Stimulated activated naive CD8-positive, alpha-beta T cell treated with anti-CD3 and anti-CD28 coated beads, Interleukin-15, Interleukin-2, amounts not matched to agents 100 U/mL and 50 U/mL, for 24 hours (primary cell): ENCODE measurements at places on chromosomes 4 and X.

GRCh38 chr4:69156913-69157312, 57.6 kb downstream of the UGT2B11 start:
- DNase-seq = no peak

GRCh38 chr4:30828264-30828926, 108.2 kb downstream of the PCDH7 start:
- no peak for DNase-seq

DNA sequence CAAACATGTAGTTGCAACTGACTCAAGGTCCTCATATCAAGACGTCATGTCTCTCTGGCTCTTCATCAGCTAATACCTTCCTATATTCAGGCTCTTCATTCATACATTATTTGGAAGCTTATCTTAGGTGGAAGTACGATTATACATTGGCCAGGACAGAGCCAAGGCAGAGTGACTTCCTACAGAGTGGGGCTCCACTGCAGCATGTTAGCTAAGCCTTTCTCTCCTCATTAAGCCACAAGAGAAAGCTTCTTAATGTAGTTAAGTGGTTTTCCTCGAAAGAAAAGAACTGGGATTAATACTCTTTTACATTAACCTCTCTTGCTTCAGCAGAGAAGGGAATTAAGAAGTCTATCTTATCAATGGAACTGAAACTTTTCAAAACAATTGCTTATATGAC, 15.0 kb downstream of the C4orf33 start:
- no peak for DNase-seq

GRCh38 chr4:168221301-168221700, 97.3 kb downstream of the DDX60 start:
- no peak for DNase-seq
